ENCODE measurements at places on chromosomes 4 and X.

GRCh38 chr4:94351319-94351718 is 8.7 kb upstream of the HPGDS start:
- no peak for DNase-seq

DNA sequence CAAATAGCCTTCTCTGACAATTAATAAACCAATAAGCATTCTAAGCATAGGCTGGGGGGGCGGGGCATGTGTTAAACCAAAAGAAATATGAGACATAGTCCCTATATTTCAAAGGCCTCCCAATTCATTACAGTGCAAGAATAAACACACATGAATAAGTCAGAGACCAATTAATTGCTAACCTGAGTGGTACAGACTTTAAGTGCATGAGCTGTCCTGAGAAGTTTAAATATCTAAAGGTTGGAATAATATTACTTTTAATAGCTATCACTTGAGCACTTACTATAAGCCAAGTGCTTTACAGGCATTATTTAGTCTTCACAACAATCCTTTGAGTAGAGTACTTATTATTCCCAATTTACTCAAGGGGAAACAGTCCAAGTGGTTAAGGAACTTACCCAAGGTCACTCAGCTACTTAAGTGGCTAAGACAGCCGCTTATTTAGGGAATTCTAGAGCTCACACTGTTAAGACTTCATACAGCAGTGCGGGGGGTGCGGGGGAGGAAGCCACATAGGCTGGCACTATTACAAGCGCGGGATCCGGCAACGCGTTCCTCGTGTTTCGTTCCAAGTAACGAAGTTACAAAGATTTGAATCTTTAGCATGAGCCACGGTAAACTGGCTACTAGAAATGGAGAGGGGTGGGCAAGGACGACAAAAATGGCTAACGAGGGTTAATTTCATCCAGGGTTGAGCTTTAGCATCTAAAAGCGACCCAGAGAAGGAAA is 1.4 kb downstream of the THOC2 start:
- DNase-seq = peak; percentile 25

DNA sequence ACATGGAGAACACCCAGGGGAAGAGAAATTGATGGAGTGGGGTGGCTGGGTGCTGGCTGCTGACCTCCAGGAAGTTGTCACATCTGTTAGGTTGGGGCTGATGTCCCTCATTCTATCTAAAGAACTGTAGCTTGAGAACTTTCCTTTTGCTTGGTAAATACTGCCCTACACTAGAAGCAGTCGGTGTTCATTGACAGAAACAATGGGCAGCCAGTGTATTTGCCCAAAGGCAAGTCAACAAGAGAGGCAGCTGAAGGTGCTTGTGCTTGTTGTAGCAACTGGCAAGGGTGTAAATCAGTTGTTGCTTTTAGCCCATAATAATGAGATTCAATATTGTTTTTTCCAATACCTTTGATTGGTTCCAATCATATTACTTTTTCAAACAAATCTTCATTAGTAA is 956 bp downstream of the TMEM154 start:
- no peak for DNase-seq

GRCh38 chr4:6331018-6331417 is 61.4 kb downstream of the WFS1 start:
- no peak for DNase-seq

GRCh38 chr4:41994461-41994985 is 4.2 kb downstream of the SLC30A9 start:
- DNase-seq = no peak

- DNase-seq = no peak
Observed at GRCh38 chr4:10732235-10732913, 47.8 kb upstream of the CLNK start.

GRCh38 chrX:22069586-22069985 is 37.5 kb downstream of the PHEX start:
- no peak for DNase-seq

DNA sequence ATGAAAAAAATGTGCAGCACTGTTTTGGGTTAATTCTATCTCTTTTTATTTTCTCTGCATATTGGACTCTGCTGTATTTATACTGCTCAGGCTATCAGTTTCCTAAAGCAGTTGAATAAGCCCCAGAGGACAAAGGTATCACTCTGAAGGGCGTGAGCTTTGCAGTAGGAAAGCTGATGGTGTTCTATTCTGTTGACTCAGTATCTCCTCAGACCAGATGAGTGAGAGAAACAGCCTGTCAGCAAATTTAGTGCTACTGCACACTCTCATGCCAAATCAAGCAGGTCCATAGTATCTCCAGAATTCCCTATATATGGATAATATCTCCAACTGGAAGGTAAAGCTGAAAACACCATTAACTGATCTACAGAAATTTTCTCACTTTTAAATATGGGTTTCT is 132.3 kb upstream of the UGT8 start:
- DNase-seq = no peak

- peak; percentile 22 for DNase-seq
Observed at GRCh38 chr4:155854582-155855226, 11.4 kb downstream of the ASIC5 start.

DNA sequence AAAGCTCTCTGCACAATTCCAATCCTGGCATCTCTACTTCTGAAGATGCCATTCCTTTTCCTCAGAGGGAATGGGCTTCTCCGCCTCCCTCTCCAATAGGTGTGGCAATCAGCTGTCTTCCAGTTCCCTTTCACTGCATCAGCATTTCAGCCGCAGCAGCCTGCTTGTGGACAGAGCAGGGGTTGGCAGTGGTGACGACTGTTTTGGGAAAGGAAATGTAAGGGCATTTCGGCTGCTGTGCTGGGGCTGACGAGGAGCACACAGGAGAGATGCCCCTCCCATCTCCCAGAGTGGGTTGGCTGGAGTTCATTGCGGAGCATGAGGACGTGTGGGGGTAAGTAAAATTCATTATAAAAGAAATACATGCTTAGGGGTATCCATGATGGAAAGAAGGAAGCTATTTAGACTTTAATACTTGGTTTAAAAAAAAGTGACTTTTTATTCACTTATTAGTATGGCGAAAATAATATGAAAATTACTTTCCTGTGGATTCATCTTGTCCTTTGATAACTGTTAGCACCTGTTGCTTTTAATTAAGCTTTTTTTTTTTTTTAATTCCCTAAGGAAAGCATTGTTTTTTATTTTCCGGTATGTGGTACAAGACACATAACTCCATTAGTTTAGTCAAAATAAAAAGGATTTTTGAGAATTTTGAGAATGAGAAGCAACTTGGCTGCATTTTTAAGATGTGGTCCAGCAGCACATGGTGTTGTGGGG is at the start of gene LIMCH1:
Gene LIMCH1, plus strand, starts transcription at position 141 of the 717 bp plus-strand sequence. CDS start 67,839 bp downstream, outside the sequence.
- peak; percentile 5 for DNase-seq

DNA sequence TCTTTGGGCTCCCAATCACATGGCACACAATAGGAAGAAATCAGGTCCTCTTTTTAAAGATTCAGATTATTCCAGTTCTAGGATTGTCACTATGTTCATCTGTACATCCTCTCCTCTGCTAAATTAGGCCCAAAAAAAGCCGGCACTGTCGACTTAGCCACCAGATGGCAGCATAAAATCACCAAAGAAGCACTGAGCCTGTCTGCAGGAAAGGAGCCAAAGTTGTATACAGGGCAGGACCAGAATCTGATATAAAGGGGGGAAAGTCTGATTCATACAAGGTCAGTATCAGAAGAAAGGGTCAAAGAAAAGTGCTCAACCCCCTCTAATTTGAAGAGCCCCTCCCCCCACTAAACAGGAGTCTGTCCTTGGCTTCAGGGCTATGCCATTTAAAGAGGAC is 292.5 kb downstream of the CHIC1 start:
- peak; percentile 73 for DNase-seq

GRCh38 chr4:184762100-184762499 is 28.2 kb upstream of the CENPU start:
- DNase-seq = no peak

- peak; percentile 100 for DNase-seq
Observed at GRCh38 chr4:8472689-8473197, 32.2 kb downstream of the TRMT44 start.

GRCh38 chr4:114472269-114473032 is 126.2 kb upstream of the UGT8 start:
- DNase-seq = no peak

- no peak for DNase-seq
Observed at GRCh38 chrX:38666909-38667308, 105.6 kb downstream of the TSPAN7 start.

DNA sequence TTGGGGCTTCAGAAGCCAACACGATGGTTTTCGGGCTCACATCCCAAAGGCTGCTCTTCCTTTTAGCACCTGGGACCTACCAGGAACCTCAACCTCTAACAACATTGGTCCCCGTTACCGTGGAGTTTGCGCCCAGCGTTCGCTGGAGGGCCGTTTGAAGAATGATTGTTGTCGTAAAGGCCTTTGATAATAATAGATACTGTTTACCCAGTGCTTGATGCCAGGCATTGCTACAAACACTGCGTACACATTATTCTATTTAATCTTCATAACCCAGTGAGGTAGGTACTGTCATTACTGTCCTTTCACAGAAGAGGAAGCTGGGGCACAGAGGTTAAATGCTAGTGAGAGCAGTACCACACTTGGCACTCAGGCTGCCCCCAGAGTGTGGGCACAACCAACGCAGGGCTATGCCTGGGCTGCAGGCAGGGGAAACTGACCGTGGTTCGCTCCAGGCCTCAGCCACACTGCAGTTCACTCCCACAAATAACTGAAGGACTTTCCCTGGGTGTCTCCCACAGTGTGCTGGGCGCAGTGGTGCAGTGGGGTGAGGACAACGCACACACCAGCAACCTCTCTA is 1.0 kb upstream of the ACSL1 start:
- DNase-seq = no peak

GRCh38 chrX:121120690-121121605 is 73.5 kb downstream of the GLUD2 start:
- no peak for DNase-seq

- DNase-seq = no peak
Observed at GRCh38 chr4:173051716-173052115, 116.9 kb upstream of the GALNT7 start.

DNA sequence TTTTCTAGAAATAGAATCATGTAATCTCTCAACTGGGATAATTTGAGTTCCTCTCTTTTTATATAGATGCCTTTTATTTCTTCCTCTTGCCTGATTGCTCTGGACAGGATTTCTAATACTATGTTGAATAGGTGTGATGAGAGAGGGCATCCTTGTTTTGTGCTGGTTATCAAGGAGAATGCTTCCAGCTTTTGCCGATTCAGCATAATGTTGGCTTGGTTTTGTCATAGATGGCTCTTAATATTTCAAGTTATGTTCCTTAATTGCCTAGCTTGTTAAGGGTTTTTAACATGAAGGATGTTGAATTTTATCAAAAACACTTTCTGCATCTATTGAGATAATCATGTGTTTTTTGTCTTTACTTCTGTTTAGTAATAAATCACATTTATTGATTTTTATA is 58.7 kb downstream of the TMEM47 start:
- DNase-seq = no peak

DNA sequence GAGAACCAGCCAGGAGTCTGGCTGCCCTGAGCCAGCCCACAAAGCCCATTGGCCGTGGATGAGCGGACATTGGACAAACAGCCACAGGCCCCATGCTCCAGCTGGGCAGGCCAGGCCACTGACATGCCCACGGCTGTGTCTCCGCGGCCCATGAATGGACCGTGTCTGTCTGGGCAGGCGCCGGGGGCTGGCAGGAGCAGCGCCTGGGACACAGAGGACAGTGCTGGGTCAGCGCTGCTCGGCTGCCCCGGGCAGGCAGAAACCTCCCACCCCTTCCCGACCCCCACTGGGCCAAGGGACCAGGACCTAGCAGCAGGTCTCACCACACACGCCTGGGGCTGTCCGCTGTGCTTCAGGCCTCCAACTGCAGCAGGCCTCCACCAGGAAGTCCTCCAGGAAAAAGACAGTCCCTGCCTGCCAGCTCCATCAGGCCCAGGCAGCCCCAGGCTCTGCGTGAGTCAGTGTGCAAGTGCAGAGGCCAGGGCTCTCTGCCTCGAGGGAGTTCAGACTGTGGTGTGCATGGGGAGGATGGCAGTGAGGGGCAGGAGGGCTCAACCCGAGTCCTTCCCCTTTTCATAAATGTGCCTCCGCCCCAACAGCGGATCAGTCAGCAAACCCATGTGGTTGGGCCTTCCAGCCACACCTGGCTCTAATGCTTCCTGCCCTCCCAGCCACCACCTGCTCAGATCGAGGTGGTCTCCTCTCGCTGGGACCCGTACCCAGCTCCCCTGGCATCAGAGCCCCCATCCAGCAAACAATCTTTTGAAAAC is 17.2 kb upstream of the FGFR3 start:
- no peak for DNase-seq

DNA sequence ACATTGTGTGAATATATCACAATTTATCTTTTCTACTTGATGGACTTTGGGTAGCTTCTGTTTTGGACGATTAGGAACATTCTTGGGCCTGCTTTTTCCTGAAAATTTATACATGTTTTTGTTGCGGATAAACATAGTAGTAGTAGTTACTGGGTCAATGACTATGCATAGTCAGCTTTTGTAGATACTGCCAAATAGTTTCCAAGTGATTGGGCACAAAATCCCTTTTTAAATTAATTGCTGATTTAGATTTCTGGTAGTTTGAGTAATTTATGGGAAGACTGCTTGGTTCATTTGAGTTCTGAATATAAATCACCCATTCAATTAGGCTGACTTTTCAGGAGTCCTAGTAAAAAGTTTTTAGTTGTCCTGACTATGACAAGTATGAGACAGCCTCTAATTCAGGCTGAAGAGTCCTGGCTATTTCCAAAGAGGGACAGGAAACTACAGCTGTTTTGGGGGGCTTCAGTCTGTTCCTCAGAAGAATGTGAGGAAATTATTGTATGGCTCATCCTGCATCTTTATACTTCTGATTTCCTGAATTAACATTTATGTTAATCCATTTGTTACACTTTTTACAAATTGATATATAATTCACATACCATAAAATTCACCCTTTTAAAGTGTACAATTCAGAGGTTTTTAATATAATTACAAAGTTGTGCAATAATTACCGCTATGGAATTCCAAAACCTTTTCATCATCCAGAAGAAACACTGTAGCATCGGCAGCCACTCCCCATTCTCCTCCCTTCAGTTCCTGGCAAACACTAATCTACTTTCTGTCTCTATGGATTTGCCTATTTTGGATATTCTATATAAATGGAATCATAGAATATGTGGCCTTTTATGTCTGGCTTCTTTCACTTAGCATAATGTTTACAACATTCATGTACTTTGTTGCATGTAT is 14.2 kb downstream of the LRP2BP start:
- peak; percentile 33 for DNase-seq

DNA sequence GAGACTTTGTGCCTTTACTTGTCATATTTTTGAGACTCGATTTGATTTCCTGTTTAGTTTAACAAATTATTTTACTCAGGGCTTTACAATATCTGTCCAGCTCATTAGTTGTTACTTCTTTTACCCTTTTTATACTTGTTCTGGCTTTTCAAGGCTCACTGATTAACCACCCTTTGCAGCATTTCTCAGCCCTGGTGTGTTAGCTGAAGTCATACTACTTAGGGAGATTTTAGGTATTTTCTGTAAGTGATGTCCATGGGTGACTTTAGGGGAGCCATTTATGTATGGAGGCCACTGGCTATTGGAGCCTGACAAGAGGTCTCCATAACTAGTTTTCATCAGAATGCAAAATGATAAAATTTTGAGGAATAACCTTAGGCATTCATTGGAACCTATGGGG is 147.2 kb downstream of the RPA4 start:
- DNase-seq = no peak

All from fibroblast of villous mesenchyme (primary cell).